ENCODE measurements at places on chromosomes 6 and 20.

DNA sequence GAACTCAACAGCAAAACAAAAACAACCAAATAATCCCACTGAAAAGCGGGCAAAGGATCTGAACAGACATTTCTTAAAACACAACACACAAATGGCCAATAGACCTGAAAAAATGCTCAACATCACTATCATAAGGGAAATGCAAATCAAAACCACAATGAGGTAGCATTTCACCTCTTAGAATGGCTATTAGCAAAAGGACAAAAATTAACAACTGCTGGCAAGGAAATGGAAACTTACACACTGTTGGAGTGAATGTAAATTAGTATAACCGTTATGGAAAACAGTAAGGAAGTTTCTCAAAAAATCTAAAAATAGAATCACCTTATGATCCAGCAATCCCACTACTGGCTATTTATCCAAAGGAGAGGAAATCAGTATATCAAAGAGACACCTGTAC is 20.9 kb downstream of the FAM8A1 start:
- no peak for DNase-seq

GRCh38 chr6:33590531-33591198 is 10.6 kb upstream of the BAK1 start:
- DNase-seq: no peak

DNA sequence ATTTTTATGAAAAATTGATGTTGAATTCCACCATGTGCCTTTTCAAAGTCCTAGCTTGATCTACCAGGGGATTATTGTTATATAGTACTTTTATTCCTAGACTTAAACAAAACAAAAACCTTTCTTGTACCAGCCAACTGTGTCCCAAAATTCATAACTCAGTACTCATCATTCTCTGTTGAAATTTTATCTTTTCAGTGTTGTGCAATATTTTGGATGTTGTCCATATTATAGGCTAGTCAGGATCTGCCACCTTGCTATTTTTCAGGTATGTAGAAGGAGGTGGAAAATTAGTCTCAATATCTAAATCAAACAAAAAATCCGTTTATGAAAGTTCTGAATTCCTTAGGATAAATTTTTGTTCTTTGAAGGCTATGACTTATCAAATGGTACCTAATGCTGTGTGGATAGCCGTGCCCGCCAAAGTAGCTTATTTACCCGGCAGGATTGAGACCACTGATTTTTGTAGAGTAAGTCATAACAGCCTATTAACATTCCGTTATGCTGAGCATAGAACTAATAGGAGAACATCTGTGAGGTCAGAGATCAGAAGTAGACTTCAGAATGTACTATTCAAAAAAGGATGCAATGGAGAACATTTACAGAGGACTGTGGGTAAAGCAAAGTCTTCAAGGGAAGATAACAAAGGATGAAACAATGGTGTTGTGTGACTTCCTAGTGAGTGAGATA is 304.7 kb downstream of the SOX4 start:
- no peak for DNase-seq

DNA sequence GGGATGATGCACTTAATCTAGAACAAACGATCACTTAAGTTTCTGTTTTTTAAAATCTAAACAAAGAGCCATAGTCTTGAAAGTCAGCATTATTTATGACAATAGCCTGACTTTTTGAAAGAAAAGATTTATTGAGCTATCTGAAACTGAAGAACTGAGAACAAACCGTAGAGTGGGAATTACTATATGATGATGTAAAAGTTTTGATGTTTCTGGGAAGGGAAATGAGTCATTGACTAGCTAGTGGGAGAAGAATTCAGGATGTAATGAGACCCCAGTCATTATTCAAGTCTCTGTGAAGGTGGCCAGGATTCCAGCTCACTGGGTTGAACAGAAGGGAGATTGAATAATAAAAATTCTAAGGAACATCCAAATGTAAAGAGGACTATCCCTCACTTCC is 83.4 kb upstream of the FABP7 start:
- DNase-seq: no peak

DNA sequence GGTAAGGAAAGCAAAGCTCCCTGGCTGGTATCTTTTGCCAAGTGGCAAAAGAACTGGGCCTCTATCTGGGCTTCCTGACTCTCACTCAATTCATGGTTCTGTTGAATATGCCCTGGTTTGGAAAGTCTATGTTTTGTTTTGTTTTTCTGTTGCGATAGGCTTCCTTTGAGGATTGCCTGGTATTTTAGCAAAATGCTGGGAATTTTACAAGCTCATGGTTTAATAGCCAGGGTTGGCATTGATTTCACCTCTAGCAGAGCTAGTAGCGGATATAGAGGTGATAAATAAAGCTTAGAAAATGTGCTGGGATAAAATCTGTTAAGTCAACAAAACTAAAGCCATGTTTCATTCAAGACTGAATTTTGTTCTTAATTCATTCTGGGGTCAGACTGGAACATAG is 109.9 kb downstream of the RNF144B start:
- no peak for DNase-seq

- no peak for DNase-seq
These were observed 159.8 kb downstream of the TFAP2C start for GRCh38 chr20:56788671-56789610.

- DNase-seq: no peak
These were observed 20.7 kb downstream of the ERGIC3 start for GRCh38 chr20:35562541-35563110.

- DNase-seq: no peak
These were observed 25.6 kb upstream of the ADGRF4 start for GRCh38 chr6:47672816-47673215.

DNA sequence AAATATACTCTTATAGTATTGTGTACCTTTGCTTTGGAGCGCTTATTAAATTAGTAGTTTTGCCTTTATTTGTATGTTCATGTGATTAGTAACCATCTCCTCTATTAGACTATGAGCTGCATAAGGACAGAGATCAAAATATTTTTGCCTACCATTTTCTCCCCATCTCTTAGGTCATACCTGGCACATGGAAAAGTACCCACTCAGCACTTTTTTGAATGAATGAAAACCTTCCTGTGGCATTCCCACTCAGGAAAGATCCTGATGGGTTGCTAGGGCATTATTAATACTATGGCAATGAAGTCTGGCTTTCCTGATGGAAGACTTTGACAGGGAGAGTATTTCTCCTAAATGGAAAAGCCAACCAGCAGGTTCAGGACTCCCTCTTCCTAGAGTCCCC is 20.3 kb upstream of the CHD6 start:
- no peak for DNase-seq

DNA sequence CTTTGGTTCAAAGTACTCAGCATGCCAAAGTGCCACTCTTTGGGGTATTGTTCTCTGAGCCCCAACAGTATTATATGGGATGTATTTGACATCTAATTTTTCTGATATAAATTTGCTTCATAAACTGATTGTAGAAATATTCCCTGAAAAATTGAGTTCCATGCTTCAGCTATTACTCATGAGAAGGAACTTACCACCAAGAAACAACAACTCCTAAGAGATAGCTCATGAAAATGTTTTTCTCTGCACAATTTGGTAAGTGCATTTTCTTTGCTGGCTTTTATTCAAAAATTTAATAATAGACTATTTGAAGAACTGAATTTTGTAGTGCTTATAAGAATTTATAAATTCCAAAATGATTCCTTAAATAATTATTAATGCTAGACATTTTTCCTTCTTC is 12.8 kb upstream of the TPD52L1 start:
- no peak for DNase-seq

GRCh38 chr6:163001330-163001729 is 273.6 kb downstream of the PACRG start:
- no peak for DNase-seq

GRCh38 chr6:169222126-169222525 is 31.5 kb downstream of the THBS2 start:
- no peak for DNase-seq

- DNase-seq: no peak
These were observed 269.7 kb downstream of the THBS2 start for GRCh38 chr6:168983925-168984324.

- no peak for DNase-seq
These were observed 37.2 kb upstream of the DOK5 start for GRCh38 chr20:54438166-54438565.

- no peak for DNase-seq
These were observed 216.0 kb downstream of the GJA1 start for GRCh38 chr6:121651420-121651819.

DNA sequence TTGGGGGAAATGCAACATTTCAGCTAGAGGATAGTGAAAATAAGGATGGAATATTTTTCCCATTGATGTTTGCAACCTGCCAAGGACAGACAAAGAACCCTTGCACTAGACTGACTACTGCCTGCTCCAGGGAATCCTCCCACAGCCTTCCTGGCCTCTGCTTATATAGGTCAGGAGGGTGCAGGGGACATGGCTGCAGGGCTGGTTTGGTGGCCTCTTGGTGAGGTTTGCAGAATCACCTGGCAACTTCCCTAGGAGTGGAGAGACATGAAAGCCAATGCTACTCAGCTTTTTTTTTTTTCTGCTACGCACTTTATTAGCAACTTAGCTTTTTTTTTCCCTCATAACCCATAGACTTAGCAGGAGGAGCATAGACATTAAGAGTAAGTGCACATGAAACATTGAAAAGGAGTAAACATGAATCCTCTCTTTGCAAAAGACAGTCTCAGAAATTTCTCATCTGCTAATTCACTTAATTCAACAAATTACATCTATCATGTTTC is 39.8 kb upstream of the CDYL start:
- DNase-seq: no peak

DNA sequence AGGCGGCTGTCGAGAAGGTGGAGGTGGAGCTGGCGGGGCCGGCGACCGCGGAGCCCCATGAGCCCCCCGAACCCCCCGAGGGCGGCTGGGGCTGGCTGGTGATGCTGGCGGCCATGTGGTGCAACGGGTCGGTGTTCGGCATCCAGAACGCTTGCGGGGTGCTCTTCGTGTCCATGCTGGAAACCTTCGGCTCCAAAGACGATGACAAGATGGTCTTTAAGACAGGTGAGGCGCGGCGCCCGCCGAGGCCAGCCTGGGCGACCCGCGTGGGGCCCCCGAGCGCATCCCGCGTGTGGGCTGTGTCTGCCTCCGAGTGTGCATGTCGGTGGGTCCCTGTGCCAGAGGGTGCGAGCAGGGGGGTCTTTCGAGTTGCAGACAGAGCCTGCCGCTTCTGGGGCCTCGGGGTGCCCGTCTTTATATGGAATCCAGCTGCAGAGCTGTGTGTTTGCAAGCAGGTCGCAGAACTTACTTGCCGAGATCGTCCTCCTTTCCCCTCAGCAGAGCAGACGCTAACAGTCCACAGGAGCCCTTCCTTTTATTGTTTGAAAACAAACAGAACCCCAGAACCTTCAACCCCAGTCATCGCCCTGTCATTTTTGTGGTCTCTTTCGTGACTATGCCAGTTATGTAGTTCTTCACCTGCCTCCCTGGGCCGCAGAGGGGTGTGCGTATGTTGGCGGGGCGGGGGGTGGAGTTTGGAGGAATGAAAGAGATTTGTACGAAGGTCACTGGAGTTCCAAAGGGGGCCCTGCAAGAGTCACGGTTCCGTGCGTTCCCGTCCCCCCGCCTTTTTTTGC is 766 bp downstream of the SLC16A10 start:
- no peak for DNase-seq

- no peak for DNase-seq
These were observed 64.6 kb downstream of the NUS1 start for GRCh38 chr6:117739869-117740268.

GRCh38 chr20:34074101-34074760 is 37.8 kb downstream of the EIF2S2 start:
- no peak for DNase-seq

DNA sequence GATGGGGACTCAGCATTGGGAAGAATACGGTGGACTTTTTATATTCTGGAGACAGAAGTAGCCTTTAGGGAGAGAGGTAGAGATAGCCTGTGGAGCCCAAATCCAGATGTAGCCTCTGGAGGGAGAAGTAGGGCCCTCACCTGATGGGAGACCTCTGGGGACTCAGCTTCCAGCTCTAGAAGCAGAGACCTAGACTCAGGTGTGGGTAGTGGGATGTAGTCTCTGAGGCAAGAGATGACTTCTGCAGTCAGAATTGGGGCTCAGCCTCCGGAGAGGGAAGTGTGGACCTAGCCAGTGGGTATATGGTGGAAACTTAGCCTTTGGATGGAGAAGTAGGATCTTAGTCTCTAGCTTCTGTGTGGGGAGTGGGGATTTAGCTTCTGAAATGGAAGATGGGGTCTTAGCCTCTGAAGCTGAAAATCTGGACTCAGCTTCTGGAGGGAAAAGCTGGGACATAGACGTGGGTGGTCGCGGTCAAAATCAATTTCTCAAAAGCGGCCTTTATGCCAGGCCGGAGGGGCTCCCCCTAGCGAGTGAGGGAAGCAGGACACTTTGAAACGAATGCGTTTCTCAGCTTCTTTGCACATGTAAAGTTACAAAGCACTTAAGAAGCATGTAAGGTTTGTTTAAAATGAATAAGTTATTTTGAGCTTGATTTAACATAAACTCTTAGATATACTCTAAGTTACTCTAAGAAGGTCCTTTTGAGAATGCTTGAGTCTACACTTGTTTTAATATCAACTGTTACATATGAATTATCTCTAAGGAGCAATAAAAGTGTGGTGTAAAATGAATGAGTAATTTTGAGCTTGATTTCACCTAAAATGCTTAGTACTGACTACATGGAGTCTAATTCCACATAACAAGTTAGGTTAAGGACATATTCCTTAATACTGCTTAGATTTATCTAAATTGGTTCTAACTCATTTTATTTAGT is 12.9 kb upstream of the ZNF343 start:
- DNase-seq: no peak

- no peak for DNase-seq
These were observed 30.0 kb upstream of the ZNF217 start for GRCh38 chr20:53623454-53624211.

- DNase-seq: no peak
These were observed 88.8 kb downstream of the THEMIS start for GRCh38 chr6:127811900-127812570.

- DNase-seq: no peak
These were observed 49.7 kb downstream of the RBM38 start for GRCh38 chr20:57440678-57441509.

DNA sequence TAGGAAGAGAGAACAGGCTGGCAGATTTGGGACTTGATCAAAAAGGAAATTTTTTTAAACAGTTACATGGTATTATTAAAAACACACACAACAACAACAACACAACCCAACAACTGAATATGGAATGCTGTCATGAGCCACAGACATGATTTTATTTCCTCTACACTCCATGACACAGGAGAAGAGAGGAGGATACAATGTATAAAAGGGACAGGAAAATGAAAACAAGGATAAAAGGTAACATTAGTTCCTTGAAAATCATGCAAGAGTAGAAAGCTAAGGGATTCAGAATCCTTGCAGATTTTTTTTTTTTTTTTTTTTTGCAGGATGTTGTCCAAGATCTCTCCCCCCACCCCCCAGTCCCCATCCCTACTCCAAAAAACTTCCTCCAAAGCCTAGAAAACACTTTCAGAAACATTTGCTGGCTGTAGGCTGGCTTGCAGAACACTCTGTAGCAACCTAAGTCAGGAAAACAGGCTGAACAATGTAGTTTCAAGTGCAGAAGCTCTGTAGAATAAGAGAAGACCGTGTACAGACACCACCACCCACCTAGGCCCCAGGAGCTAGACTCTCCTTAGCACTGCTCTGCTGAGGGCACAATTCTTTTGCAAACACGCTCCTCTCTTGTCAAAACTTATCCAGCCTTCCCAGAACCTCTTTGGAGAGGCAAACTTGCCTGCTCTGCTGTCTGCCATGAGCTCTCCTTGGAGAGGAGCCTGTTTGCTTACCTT is 845 bp downstream of the ZMYND8 start:
- no peak for DNase-seq

GRCh38 chr6:40754461-40755045 is 167.4 kb upstream of the LRFN2 start:
- no peak for DNase-seq

Data from SIG-M5 (cell line).